Stimulated activated CD8-positive, alpha-beta memory T cell treated with anti-CD3 and anti-CD28 coated beads, Interleukin-15, amount 100 ng/mL, for 48 hours (primary cell): ENCODE measurements at places on chromosomes 1 and 21.

- no peak for DNase-seq
These were observed 34.2 kb downstream of the LMO4 start for GRCh38 chr1:87362834-87363426.

- DNase-seq, result no peak
These were observed 38.4 kb downstream of the STPG1 start for GRCh38 chr1:24374891-24375786.

GRCh38 chr1:204979891-204980649, 62.9 kb upstream of the CNTN2 start:
- no peak for DNase-seq

DNA sequence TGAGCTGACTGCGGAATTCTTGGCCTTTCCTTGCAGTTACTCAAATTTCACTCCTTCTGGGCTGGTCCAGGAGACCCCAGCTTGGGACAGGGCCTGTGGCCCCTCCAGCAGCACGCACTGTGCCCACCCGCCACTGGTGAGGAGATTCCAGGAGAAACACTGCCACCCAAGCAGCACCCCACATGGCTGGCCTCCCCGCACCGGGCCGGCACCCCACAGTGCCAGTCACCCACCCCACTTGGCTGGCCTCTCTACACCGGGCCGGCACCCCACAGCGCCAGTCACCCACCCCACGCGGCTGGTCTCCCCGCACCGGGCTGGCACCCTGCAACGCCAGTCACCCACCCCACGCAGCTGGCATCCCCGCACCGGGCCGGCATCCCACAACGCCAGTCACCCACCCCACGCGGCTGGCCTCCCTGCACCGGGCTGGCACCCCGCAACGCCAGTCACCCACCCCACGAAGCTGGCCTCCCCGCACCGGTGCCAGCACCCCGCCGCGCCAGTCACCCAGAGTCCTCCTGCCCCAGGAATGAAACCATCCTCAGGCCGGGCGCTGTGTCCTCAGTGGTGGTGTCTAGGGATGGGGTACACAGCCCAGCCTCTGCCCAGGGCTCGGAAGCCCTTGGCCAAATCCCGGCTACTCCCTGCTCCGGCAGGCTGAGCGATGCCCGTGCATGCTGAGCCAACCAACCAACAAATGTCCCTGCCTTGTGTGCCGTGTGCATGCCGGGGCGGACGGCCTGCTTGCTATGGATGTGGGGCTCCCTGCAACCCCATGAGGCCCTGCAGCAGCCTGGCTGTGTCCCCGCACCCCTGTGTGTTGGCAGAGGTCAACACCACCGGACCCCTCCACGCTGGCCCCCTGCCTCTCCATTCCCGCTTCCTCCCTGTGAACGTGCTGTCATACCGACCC, 38.6 kb upstream of the TSPEAR start:
- DNase-seq, result no peak

GRCh38 chr1:111141245-111142220, 1.5 kb downstream of the CEPT1 start:
- DNase-seq, result no peak

GRCh38 chr1:214404571-214405213, 123.7 kb downstream of the SMYD2 start:
- no peak for DNase-seq
